ENCODE measurements at places on chromosomes 1 and 21.

GRCh38 chr1:245153552-245154428 is 995 bp upstream of the KIF26B start:
- no peak for DNase-seq

DNA sequence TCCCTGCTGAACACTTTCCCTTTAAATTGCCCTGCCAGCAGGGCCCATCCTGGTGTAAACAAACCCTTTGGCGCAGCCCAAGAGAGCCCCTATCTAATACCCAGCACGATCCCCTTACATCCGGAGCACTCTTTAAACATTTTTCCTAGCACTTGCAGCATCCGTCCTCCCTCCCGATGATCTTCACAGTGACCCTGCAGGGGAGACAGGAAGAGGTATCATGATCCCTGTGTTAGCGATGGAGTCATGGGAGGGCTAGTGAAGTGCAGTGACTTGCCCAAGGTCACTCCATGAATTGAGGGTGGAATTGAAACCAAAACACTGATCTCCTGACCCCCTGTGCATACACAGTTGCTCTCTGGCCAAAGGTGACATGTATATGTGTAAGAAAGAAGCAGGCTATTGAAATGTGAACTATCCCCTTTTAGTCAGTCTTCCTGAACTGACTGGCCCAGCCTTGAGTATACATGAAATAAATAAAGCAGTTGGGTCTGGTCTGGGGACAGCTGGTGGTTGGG is 9.8 kb upstream of the KCNQ4 start:
- DNase-seq, result no peak

DNA sequence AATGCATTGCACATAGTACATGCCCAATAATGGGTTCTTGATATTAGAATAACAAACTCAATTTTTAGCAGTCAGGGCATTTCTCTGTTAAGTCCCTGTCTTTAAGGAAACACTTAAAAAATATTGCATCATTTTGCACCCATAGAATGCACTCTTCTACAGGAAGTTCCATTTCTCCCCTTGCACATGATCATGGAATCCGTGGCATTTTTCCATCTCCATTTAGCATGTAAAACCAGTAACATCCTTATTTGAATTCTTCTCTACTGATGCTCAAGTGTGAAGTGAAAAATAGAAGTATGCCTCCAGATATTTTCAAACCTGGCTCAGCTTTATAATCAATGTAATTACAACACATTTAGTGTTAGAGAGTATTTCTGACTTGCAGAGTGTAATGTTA is 192.8 kb downstream of the RWDD3 start:
- no peak for DNase-seq

GRCh38 chr21:27799861-27800260 is 833.0 kb upstream of the ADAMTS5 start:
- no peak for DNase-seq

GRCh38 chr1:33348676-33349080 is 27.8 kb upstream of the A3GALT2 start:
- no peak for DNase-seq

DNA sequence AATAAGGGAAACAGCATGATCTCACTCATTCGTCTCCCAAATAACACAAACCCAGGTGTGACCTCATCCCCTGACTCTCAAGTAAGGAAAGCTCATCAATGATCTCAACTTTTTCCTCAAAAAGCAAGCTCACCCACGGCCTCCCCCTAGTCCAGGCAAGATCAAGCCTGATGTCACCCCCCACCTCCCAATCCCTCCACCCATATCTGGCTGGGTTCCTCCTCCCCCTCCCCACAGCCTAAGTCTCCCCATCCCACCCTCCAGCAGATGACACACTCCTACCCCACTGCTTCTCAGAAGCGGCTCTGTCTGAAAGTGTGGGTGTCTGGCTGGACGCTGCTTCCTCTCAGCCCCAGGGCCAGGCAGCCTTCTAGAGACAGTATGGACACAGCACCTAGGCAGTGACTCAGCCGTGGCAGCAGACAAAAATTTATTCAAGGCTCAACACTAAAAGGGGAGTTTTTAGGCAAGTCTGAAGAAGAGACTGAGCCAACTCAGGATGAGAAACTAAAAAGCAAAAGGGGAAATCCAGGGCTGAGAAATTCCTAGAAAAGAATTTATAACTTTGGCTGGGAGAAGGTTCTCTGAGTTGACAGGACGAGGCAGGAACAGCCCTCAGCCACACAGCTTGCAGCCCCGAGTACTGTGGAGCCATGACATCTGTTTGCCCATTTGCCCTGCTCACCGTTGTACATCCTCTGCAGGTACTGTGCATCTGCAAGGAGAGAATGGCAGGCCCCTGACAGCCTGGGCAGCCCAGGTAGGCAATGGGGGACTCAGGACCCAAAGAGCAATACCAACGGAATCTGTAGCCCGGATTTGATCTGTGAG is 81.6 kb upstream of the LRRC8D start:
- no peak for DNase-seq

- DNase-seq, result no peak
Measured at GRCh38 chr1:16442265-16442664, 1.7 kb downstream of the NECAP2 start.
